ENCODE measurements at places on chromosomes 1 and 21.

DNA sequence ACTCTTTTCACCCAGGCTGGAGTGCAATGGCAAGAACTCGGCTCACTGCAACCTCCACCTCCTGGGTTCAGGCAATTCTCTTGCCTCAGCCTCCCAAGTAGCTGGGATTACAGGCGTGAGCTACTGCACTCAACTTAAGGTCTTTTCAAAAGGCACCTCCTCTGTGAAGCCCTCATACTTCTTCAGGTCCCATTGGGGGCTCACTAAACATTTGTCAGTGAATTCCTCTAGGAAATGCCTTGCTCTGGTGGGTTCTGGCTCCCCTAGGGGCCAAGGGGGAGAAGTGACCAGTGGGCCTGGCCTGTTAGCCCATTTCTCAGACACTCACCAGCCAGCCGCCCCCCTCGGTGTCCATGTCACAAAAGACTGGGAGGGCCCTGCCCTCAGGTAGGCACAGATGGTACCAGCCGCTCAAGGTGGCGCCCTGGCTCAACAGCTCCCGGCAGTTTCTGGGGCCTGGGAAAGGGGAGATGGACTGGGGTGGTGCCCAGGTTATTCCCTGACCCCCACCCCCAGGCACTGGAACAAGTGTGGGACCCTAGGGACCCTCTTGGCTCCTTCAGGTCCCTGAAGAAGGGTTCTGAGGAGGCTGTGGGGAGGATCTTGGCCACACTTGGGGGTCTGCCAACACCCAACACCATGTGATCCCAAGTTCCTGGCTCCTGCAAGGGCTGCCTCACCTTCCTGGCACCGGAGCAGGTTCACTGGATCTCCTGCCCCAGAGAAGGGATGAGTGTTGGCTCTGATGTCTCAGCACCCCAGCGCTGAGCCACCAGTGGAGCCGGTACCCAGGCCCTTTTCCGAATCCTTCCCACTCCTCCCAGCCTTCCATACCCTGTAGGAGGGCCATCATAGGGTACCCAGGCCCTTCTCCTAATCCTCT lies 1.6 kb downstream of the FCN3 start:
- no peak for DNase-seq
- H3K27ac ChIP-seq = no peak overlapping the region
- no peaks in the 10 kb centered on the region for H3K36me3 ChIP-seq
- peaks cover 47% of the 10 kb centered on the region for H3K4me1 ChIP-seq
- H3K4me3 ChIP-seq = no peak overlapping the region
- H3K27me3 ChIP-seq = no peaks in the 10 kb centered on the region

DNA sequence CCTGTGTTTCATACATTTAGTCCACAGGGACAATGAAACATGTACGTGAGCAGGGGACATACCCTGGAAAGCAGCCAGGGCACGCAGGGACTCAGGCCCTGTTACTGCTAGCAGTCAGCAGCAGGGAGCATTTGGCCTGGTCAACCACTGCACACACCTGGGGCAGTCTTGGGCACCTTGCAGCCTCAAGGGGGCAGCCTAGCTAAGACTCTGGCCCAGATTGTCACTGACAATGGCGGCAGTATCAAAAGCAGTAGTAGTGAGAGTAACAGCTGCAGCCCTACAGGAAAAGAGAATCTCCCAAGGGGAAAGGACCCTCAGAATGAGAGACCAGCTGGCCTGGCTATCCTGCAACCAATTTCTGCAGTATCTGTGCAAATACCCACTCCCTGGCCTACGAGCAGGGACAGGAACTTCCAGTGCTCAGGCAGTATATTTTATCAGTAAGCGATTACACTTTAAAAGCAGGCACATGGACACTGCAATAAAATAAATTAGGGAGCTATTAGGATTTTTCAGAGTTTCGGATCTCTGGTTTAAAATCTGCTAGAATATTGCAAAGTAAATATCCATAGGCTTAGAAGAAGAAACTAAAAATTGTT lies 475.6 kb downstream of the LTN1 start:
- no peaks in the 10 kb centered on the region for H3K4me1 ChIP-seq
- H3K27ac ChIP-seq = no peak overlapping the region
- H3K4me3 ChIP-seq = no peak overlapping the region
- H3K27me3 ChIP-seq = no peaks in the 10 kb centered on the region
- H3K36me3 ChIP-seq = no peaks in the 10 kb centered on the region
- peak; percentile 67 for DNase-seq

DNA sequence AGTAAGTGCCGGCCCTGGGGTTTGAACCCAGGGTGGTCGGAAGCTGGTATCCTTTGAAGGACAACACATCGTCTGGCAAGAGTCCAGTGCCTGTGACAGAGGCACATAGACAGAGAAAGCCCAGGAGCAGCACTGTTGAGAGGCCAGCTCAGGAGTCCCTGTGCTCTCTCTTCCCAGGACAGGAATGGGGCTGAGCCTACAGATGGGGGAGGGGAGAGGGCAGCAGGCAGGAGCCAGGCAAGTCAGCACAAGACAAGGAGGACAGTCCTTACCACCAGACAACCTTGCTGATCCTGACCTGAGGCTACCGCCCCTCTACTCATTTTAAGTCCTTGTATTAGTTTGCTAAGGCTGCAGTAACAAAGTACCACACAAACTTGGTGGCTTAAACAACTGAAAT lies 27.7 kb upstream of the SYT6 start:
- no peaks in the 10 kb centered on the region for H3K36me3 ChIP-seq
- no peaks in the 10 kb centered on the region for H3K4me1 ChIP-seq
- H3K4me3 ChIP-seq = no peak overlapping the region
- no peak overlapping the region for H3K27ac ChIP-seq

- peak overlapping the region; percentile 1 for H3K4me3 ChIP-seq
- H3K36me3 ChIP-seq = no peaks in the 10 kb centered on the region
- peak; percentile 32 for DNase-seq
These were observed 65.2 kb upstream of the RALGPS2 start for GRCh38 chr1:178659789-178660208.

DNA sequence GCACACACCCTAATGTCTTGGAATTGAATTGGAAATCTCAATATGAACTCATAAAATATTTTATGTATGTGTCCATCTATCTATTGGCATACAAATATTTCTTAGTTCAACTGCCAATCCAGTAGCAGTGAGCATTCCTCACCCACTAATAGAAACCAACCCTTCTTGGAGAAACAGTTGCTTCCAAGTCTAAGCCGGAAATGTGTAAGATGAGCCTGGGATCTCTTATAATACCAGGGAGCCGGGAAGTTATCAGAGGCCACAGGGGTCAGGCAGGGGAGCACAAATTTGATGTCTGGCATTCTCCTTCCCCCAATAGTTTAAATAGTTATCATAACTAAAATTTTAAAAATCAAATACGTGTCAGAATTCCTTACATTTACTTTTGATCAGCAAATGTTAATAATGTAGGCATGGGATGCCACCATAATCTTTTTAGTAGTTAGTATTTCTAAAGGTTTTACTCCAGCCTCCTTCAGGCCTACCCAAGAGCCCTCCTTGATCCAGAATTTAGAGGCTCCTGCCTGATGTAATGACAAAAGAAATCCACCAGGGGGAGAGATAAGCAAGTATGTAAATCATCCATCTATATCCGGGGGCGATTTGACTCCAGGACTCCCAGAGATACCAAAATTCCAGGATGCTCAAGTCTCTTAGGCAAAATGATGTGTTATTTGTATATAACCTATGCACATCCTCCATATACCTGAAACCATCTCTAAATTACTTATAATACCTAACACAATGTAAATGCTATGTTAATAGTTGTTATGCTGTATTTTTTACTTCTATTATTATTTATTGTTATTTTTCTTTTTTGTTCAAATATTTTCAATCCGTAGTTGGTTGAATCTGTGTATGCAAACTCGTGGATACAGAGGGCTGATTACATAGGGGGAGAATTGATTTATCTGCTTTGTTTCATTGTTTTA lies 218.7 kb upstream of the COA6 start:
- peak; percentile 50 for DNase-seq
- peaks cover 11% of the 10 kb centered on the region for H3K27me3 ChIP-seq
- H3K4me3 ChIP-seq = no peak overlapping the region
- no peak overlapping the region for H3K27ac ChIP-seq
- H3K36me3 ChIP-seq = no peaks in the 10 kb centered on the region

DNA sequence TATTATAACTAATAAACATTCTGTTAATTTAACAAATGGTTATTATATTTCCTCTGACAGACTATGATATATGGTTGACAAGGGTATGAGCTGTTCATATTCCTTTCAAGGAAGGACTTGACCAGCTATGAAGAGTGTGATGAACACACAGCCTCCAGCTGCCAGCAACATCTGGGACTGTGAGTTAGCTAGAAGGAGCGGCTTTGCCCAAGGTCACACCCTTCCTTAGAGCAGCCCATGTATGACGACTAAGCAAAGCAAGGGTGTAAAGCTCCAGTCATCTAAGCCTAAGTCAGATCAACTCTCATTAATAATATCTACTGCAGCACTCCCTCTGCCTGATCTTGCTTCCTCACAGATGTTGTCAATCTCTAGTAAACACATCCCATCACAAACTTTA lies 355.4 kb downstream of the PLPP3 start:
- H3K4me1 ChIP-seq = no peaks in the 10 kb centered on the region
- no peaks in the 10 kb centered on the region for H3K36me3 ChIP-seq
- H3K4me3 ChIP-seq = no peak overlapping the region
